ENCODE measurements at places on chromosomes 5 and 9. TPM values are rescaled to one million over a fixed set of nuclear protein-coding genes. Genes with fewer than 3 reads are reported as not detected.

The LURAP1L gene
- total RNA-seq = 11.1 TPM

The RBM22 gene
- 44.2 TPM for total RNA-seq

The CCL21 gene
- 92.8 TPM for total RNA-seq

The CD274 gene
- total RNA-seq = 5.0 TPM

The SPOCK1 gene
- total RNA-seq = 15.7 TPM

The ADRA1B gene
- total RNA-seq = 1.6 TPM
